T1000 (cell line): ENCODE measurements at places on chromosomes 1 and 21.

GRCh38 chr1:153944827-153945117, 1.7 kb downstream of the DENND4B start:
- DNase-seq: no peak

GRCh38 chr1:197786280-197786679, 11.0 kb upstream of the DENND1B start:
- DNase-seq: no peak

- peak; percentile 57 for DNase-seq
These were observed 24.8 kb downstream of the S100A6 start for GRCh38 chr1:153510984-153511410.

DNA sequence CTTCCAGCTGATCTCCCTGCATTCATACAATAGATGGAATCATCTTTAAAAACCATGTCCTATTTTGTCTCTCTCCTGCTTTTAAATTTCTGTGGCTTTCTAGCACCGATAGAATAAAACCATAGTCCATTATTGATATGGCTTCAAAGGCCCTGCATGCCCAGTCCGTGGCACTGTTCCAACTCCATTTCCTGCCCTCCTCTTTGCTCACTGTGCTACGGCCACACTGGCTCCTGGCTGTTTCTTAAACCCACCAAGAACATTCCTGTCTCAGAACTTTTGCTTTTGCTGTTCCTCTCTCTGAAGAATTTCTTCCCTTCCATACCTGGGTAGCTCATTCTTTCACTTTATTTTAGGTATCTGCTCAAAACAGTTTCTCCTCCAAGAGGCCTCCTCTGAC, 7.2 kb downstream of the SLAMF1 start:
- no peak for DNase-seq

DNA sequence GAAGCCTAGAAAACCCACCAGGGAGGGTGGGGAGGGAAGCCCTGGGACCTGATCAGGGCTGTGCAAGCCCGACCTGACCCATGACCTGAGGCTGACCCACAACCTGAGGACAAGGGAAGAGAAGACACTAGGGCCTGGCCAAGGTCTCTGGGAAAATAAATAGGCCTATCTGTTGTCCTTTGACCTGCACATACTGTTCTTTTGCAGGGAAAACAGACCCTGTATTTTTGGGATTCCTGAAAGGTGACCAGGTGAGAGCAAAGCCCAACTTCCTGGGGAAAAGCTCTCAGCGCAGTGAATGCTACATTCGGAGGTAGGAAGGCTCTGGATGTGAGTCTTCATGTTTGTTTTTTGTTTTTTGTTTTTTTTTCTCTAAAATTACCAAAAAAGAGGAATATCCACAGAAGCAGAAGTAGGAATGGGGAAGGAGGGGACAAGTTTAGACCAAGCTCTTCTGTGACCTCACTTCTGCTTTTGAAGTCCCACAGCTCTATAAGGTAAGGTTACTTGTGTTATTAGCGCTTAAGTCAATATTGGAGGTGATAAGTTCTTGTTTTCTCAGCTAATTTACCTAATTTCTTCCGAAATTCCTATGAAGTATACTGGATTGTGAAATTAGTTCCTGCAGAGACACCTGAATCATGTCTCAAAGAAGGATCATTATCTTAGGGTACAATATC, 26.2 kb upstream of the LYST start:
- no peak for DNase-seq

DNA sequence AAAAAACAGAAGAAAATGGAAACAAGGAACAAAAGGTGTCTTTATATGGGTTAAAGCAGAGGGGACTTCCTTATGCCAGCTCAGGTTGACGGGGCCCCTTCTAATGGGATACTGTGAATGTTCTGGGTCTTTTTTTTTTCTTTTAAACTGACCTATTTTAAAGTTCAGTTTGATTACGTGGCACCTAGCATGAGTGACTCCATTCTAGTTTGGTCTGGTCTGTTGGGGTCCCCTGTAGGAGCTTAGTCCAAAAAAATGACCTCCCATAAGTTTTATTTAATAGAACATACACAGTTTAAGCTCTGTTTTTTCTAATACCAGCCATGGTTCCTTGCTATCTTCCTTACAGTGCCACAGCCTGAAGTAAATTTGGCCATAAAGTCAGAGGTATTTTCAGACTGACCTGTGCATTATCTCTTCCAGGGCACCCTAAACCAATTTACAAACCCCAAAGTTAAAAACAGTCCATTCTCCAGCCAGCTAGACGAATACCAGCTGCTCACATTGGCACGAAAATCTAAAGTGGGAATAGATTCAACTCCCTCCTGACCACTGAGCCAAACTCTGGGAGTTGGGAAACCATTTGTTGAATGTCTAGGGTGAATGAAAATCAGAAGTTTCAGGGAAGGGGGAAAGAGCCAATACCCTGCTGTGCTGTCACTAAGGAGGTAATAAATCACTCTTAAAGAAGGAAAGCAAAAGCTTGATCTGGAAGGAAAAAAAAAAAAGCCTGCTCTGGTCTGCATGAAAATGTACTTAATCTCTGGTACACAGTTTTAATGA, 42.4 kb downstream of the AKNAD1 start:
- DNase-seq: no peak

DNA sequence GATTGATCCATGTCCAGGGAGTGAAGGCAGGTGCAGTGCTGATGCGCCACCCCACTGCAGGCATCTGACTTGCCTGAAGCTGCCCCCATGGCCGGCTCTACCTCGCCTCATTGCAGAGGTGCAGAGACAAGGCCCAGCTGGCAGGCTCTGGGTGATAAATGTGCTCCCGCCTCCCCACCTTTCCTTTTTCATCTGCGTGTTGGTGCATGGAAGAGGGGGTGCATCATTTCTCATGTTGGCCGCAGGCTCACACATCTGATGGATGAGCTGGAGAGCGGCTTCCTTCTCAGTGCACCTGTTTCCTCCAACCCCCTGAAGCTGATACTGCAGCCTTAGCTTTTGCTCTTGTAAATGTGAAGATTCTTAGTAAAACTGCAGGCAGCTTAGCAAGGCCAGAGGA, 306.0 kb upstream of the KAZN start:
- DNase-seq: no peak

GRCh38 chr21:15524855-15525254, 204.9 kb upstream of the USP25 start:
- DNase-seq: no peak

DNA sequence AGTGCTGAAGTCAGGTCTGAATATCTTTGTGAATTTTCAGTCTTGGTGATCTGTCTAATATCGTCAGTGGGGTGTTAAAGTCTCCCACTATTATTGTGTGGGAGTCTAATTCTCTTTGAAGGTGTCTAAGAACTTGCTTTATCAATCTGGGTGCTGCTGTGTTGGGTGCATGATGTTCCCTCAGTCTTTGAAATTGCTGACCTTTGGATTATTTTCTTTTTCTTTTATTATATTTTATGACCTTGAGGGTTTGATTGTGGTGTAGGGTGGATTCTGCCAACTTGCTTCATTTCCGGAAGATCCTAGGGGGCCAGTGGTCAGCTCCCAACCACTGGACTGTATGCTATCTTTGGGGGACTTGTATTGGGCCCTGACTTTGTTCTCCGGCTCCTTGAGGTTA, 415.3 kb downstream of the USP25 start:
- DNase-seq: no peak

DNA sequence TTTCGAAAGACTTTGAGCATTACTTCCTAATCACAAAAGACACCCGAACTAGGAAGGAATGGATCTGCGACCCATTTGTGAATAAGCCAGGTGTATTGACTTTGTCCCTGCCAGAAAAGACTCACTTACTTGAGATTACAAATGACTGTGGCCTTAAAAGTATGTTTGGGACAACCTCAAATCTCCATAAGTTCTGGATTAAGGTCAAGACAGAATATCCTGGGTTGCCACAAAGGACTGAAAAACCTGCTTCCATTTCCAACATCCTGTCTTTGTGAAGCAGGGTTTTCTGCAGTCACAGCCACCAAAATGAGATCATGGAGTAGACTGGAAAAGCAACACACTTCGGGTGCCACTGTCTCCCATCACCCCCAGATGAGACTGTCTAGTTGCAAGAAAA, 537.4 kb upstream of the ZRANB2 start:
- DNase-seq: no peak

DNA sequence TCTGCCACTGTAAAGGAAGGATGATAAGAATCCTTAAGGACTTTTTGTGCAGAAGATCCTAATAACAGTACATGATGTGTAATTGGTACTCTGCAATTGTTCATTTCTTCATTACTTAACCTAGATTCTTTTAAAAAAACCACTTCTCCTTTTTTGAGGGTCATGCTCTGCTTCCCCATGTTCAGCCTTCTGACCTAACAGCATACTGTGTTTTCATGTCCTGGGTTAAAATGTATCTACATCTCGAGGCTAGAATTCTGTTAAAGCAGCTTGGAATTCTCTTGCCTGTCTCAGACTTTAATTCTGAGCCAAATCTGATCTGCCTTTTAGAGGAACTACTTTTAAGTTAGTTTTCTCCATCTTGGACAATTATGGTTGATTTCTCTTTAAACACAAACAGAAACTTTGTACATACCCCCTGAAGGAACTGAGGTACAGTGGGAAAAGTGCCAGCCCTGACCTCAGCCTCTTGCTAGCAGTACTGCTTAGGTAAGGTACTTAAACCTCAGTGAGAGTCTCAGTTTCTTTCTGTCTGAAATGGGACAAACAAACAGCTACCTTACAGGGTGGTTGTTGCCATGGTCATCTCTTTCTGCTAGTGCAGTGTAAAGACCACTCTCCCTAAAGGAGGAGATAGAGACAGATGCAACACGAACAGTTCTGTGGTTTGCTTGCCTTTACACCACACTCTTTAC, 103.2 kb upstream of the DYNLT5 start:
- no peak for DNase-seq

DNA sequence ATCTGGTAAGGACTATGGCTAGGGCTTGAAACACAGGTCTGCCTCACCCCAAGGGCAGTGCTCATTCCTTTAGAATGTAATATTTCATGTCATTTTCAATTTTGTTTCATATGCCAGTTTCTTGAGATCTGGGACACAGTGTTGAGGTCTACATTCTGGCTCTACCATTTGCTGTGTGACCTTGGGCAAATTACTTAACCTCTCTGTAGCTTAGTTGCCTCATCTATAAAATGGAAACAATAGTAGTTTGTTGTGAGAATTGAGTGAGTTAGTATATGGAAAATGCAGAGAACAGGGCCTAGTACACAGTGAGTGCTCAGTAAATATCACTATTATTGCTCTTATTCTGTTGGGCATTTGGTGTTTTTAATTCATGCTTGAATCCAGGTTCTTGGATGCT, 84.4 kb downstream of the WDR3 start:
- no peak for DNase-seq

GRCh38 chr1:208977012-208977411, 606.5 kb upstream of the CAMK1G start:
- no peak for DNase-seq

GRCh38 chr1:31214316-31215064, 25.2 kb downstream of the NKAIN1 start:
- DNase-seq: no peak

DNA sequence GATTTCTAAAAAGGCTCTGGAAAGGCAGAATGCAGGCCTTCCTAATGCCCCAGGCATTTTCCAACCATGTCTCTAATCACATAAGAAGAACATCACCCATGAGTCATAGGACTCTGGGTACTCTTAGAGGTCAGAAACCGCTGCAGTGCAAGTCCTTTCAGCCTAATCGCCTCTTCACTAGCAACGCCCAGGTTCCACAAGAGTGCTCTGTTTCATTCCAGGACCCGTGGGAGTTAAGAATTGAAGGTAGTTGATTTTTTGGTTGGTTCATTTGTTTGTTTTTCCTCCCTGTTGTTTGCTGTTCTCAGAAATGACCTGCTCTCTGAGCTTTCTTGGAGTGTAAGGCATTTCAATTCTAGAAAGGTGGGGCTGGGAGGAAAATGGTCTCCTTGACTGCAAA, 123.2 kb downstream of the NR5A2 start:
- peak; percentile 44 for DNase-seq

- no peak for DNase-seq
These were observed 2.8 kb upstream of the CAPN9 start for GRCh38 chr1:230744382-230744781.

DNA sequence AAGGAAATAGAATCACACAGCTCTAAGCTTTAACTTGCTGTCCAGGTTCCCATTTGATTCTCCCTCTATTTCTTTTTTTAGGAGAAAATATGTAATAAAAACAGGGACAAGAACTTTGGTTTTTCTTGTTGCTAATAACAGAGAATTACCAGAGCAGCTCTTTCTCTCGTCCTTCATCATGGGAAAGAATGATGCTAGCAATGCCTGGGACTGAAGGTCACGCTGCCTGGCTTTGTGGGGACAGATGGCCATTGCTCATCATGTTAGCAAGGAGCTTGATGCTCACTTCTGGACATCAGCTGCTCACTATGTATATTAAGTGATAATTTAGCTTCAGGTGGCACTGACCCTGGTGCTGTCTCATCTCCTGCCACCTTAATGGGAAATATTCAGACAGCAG, 77.3 kb upstream of the AKT3 start:
- DNase-seq: no peak

- DNase-seq: no peak
These were observed 56.9 kb downstream of the ADAMTS5 start for GRCh38 chr21:26909972-26910371.

GRCh38 chr21:18725653-18726052, 322.1 kb upstream of the TMPRSS15 start:
- no peak for DNase-seq

GRCh38 chr1:207833956-207834660, 76.8 kb downstream of the CD34 start:
- no peak for DNase-seq

GRCh38 chr1:25095635-25096200, 136.6 kb downstream of the SYF2 start:
- no peak for DNase-seq

- no peak for DNase-seq
These were observed 36.4 kb downstream of the CHML start for GRCh38 chr1:241603731-241604245.

DNA sequence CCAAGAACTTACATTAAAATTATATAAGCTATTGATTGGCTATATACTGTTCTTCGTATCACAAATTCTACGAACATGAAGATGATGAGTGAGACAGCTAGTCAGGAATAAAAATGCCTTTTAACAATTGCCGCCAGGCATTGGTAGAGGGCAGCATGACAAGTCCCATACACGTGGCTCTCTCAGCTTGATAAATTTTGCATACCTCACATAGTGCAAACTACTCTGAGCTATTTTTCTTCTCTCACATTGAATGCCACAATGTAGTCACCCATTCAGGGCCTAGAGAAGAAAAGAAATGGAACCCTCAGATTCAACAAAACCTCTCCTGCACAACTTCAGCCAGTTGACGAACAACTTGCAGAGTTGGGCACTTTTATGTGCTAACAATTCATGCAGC, 27.0 kb upstream of the FMO2 start:
- no peak for DNase-seq

GRCh38 chr1:156948708-156949107, 28.3 kb downstream of the LRRC71 start:
- no peak for DNase-seq

GRCh38 chr1:37497832-37498231, 16.7 kb downstream of the MEAF6 start:
- no peak for DNase-seq

GRCh38 chr1:41977326-41977725, 58.6 kb upstream of the HIVEP3 start:
- no peak for DNase-seq
